GM19239 (cell line): ENCODE measurements at places on chromosomes 12 and 14.

- DNase-seq = no peak
Observed at GRCh38 chr12:94240171-94240570, 91.8 kb downstream of the PLXNC1 start.

DNA sequence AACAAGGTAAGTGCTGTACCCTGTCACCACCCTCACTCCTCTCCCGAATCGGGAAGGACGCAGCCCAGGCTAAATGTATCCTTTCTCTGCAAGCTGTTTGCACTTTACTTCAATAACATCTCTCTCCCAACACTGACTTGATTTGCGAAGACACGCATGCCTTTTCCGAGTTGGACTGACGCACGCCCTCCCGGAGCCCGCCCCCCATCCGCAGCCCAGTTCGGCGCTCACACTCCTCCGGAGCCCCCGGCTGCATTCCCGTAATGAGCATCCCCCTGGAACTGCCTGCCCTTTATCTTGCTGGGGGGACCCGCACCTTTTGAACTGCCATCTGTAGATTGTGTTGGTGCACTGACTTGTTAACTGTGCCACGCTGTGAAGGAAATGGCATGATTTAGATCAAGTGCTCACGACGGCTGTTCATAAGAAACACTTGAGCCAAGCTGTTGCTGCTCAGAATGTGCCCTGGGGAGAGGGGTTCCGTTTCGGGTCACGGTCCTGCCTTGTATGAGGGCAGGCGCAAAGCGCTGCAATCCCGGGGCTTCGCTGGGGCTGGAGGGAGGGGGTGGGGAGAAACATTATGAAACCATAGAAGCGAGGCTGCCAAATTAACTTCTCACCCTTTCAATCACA is 176.6 kb upstream of the CDKN3 start:
- no peak for DNase-seq

GRCh38 chr12:75489613-75490210 is 9.2 kb downstream of the GLIPR1 start:
- DNase-seq = no peak

DNA sequence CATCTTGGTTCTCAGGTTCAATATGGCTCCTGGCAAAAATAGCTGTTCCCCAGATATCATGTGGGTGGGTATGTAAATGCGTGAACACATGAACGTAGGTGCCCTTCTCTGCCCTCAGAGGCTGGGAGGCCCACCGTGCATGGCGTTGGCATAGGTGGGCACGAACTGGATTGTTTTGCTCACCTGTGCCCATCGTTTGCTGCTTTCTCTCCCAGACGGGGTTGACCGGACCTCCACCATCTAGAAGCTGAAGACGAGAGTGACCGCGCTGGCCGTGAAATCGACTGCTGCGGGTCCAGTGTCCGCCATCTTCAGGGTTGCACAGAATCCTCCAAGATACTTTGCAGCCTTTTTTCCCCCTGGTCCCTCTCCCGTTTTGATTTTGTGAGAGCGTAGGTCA is 113.9 kb downstream of the GCH1 start:
- no peak for DNase-seq

GRCh38 chr12:42607584-42608058 is 18.1 kb upstream of the PRICKLE1 start:
- DNase-seq = no peak

DNA sequence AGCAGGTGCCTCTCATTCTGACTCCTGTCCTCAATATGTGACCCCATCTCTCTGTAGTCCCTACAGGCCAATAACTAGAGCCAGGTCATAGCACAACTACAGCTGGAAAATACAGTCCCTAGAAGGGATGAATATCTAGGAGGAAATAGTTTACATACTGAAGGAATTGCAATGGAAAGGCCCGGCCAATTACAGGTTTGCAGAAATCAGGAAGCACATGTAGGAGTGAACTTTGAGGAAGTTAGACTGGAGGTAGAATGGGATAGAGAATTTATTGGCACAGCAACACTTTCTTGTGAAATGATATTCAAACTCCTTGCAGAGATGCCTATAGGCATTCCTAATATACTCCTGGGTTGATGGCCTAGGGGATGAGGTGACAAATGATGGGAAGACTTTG is 257.3 kb downstream of the GRIN2B start:
- DNase-seq = no peak

GRCh38 chr12:9809866-9810265 is 17.4 kb upstream of the KLRF1 start:
- DNase-seq = no peak

DNA sequence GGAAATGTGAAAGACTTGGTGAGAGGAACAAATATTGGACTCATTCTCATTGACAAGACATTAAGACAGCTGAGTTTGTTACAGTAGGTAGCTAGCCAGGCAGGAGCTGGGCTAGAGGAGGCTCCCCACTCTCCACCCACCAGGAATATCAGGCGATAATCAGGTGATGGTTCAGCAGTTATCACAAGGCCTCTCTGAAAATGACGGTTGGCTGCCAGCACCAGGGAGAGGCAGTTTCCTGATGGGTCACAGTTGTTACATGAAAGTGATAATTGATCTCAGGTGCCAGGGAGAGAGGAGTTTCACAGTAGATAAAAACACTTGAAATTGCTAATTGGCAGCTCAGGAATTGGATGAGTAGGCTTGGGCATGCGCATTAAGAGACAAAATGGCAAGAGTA is 116.5 kb downstream of the TMTC2 start:
- no peak for DNase-seq
